Gastroesophageal sphincter (tissue), 4 donors: ENCODE measurements at places on chromosomes 5 and 9. TPM values are rescaled to one million over a fixed set of nuclear protein-coding genes. Genes with fewer than 3 reads are reported as not detected.

Gene ZFP2
- 3.1 TPM for total RNA-seq

Gene HTR1A
- not detected for total RNA-seq

Gene PRSS3
- total RNA-seq: 2.2 TPM

Gene IL33
- 145 TPM for total RNA-seq
